ENCODE measurements at places on chromosomes 2 and 18. TPM values are rescaled to one million over a fixed set of nuclear protein-coding genes. Genes with fewer than 3 reads are reported as not detected.

ADD2 gene
- not detected for total RNA-seq

ALLC gene
- not detected for total RNA-seq

FOXD4L1 gene
- total RNA-seq = not detected

COLEC11 gene
- 2.1 TPM for total RNA-seq

XDH gene
- not detected for total RNA-seq

UGT1A3 gene
- not detected for total RNA-seq

EML6 gene
- total RNA-seq = 0.20 TPM

KCNG2 gene
- total RNA-seq = 3.8 TPM

DNA sequence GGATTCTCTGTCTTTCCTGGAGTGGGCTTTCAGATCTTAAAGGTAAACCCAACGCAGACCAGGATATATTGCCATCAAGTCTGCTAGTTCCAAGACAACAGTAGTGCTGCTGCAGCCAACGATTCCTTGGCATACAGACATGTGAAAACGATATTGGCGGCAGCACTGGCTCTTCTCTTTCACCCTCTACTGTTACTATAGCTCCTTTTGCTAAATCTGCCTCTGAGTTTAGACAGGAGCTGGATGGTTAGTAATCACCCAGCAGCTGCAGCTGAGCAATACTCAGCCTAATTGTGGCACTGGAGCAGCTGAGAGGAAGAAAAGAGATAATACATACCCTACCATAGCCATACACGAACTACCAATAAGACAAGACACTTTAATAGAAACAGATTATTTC is 4.0 kb downstream of the YES1 start:
- no peak for DNase-seq

GRCh38 chr2:186098821-186099220 is 360.2 kb downstream of the FSIP2 start:
- DNase-seq = peak; percentile 20

DNA sequence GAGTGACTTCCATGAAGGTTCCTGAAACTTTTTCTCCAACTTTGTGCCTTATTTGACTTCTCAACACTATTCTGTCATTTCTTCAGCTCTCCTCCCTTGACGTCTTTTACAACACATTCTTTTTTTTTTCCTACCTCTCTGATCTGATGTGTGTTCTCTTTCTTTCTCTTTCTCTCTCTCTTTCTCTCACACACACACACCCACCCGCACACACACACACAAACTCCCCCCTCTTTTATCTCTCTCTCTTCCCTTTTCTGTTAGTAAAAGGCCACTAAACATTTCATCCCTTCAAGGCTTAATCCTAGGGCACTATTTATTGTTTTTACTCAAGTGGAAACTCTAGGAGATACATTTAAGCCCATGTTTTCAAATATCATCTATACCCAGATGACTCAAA is 107.8 kb upstream of the CNTNAP5 start:
- no peak for DNase-seq

DNA sequence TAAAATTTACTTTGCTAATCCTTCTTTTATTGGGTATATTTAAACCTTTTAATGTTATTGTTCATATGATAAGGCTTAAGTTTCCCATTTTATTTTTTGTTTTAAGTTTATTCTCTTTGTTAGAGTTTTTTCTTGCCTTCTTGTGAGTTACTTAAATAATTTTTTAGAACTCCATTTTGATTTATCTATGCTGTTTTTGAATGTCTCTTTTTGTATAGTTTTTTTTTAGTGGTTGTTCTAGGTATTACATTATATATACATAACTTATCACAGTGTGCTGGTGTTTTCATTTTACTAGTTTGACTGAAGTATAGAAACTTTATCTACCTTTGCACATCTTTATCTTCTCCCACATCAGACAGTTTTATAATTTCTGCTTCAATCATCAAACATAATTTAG is 49.4 kb upstream of the TGFA start:
- no peak for DNase-seq

DNA sequence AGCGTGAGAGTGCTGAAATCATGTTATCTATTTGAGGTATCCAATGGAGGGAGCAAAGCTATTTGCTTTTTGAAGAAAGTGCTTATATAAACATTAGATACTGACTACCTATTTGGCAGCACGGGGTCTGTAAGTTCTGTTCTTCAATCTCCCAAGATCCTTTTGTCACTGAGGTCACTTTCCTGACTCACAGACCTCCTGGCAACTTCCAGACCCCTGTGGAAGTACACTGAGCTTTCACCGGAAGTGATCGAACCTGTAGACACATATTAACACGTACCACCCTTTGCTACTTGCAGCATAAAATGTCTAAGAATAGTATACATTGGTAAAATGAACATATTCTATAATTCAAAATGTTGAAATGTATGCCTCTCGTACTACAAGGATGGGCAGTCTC is 452.6 kb upstream of the ST6GAL2 start:
- no peak for DNase-seq

DNA sequence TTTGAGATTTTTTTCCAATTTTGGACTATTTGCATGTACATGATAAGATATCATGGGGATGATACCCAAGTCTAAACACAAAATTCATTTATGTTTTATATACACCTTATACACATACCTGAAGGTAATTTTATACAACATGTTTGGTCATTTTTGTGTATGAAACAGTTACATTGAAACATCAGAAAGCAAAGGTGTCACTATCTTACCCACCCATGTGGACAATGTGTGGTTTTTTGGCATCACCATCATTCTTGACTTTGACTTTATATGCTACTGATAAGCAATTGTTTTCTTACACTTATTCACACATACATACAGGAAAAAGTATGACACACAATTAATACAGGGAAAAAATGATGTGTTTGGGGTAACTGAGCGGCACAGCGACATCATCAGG is 51.0 kb upstream of the ACVR1 start:
- no peak for DNase-seq

DNA sequence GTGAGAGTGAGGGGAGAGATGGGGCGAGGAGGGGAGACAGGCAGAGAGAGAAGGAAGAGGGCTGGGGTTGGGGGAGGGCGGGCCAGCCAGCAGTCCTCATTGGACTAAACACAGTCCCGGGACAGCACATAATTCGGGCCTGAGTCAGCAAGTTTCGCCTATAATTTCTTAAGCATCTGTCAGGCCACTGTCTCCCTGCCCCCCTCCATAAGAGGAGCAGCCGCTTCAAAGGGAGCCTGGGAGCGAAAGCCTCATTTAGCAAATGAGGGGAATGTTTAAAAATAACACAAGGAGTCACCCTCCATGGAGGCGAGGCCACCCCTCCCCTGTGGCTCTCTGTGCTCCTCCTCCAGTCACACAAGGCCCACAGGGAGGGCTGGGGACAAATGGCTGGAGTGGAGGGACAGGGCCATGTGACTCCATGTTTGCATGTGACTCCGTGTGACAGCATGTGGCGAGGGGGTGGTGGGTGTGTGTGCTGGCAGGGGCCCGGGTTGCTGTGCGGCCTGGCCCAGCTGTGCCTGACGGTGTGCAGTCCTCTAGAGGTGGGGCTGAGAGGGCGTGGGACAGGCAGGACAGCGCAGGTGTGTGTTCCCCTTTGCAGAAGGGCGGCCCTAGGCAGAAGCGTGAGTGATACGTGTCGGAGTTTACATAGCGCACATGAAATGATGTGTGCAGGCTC is 162.4 kb downstream of the CELF4 start:
- DNase-seq = no peak

GRCh38 chr2:10903861-10904210 is 7.9 kb upstream of the KCNF1 start:
- no peak for DNase-seq

- no peak for DNase-seq
Observed at GRCh38 chr2:65813631-65814173, 381.3 kb upstream of the SPRED2 start.

DNA sequence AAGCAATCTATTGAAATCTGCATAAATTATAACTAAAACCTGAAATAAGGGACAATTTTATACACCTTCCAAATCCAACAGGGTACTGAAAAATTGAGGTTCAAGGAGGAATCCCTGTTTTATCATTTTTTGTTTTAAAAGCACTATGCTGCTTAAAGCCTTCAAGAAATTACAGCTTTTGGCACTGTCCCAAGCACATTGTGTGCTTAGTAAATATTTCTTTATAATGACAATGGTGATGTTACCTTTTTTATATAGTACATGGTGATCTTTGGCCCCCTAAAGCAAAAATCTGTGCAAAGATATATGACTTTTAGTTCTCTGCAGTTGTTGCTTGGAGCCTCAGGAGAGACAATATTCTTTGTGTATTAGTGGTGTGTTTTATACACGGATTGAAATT is 71.6 kb upstream of the EFEMP1 start:
- DNase-seq = no peak

DNA sequence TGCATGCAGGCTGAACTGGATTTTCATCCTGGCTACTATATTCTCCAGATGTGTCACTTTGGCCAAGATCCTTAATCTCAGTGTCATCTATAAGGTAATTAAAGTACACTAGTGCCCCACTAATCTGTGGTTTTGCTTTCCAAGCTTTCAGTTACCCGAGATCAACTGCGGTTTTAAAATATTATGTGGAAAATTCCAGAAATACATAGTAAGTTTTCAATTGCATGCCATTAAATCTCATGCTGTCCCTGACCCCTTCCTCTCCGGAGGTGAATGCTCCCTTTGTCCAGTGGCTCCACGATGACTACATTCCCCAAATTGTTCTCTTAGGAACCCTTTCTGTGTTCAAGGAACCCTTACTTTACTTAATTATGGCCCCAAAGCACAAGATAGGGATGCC is 5.3 kb upstream of the TYMS start:
- DNase-seq = no peak

DNA sequence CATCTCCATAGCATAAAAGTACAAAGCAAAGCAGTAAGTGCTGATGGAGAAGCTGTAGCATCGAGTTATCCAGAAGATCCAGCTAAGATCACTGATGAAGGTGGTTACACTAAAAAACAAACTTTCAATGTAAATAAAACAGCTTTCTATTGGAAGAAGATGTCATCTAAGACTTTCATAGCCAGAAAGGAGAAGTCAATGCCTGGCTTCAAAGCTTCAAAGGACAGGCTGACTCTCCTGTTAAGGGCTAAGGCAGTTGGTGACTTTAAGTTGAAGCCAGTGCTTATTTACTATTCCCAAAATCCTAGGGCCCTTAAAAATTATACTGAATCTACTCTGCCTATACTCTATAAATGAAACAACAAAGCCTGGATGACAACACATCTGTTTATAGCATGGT is 44.0 kb downstream of the METTL8 start:
- DNase-seq = no peak

- no peak for DNase-seq
Observed at GRCh38 chr18:24395049-24395795, 2.4 kb downstream of the OSBPL1A start.

DNA sequence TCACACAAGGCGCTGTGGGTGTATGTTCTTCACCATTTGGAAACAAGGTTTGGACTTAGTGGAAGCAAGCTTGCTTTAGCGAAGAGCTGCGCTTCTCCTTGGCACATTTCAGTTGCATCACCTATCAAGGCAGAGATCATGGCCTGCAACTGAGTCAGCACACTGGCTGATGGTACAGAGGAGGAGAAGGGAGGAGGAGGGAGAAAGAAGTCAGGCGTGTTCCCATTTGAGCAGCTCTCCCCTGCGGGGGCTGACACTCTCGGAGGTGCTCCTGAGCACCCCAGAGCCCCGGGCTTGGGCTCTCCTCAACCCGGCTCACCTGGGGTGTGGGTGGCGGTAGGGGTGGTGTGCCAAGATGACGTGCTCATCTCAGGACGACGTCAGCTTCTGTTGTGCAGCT is 6.0 kb upstream of the SERPINB5 start:
- DNase-seq = no peak

DNA sequence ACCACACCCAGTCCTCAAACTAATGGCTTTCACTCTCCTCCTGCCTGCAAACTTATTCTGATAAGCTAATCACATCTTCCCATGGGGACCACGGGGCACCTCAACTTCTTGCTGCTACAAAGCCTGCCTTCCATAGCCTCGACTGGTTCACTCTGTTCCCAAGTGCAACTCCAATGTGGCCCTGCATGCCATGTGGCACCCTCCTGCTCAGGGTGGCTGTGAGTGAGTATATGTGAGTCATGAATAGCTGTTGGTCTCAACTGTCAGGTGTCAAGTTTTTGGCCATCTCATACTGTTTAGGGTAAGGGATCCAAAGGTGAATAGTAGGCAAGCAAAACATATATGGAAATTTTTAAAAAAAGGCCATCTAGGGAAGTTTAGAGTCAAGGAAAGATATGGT is 276.1 kb upstream of the DCC start:
- no peak for DNase-seq

- no peak for DNase-seq
Observed at GRCh38 chr18:74488864-74489263, 7.3 kb upstream of the CNDP2 start.

DNA sequence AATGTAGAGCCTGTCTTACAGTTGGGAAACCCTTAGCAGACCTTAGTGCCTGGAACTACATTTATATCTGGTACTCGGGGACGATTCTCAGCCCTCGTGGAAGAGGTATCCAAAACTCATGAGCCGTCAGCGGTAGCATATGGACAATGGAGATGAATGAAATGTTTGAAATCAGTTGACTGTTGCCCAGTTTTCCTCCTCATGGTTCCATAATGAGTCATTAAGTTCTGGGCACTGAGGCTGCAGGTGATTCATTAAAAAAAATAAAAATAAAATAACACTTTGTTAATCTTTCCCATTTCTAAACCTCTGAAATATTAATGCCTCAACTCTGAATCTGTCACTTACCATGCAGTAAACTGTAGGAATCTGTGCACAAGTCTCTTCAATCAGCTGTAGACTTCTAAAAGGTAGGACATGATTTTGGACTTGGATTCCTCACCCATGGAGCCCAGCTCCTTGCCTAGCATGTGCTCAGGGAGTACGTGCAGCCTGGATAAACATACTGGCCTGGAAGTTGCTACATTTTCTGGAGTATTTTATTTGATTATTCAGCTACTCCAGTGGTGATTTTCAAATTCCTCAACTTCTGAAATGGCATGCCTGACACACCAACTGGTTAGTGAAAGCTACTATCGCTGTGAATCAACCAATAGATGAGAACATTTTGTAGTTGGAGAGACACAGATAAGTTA is 979.2 kb downstream of the CNTNAP5 start:
- DNase-seq = no peak

DNA sequence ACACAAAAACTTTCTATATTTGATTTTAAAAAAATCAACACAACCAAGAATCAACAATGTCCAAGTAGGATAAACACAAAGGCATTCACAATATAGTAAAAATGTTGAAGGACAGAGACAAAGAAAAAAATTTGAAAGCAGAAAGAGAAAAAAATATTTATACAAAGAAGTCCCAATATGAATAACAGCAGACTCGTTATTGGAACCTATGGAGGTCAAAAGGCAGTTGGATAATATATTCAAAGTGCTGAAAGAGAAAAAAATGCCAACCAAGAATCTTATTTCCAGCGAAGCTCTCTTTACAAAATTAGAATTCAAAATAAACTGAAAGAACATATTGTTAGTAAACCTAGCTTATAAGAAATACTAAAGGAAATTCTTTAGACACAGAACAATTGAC is 859.5 kb downstream of the LRP1B start:
- DNase-seq = no peak

DNA sequence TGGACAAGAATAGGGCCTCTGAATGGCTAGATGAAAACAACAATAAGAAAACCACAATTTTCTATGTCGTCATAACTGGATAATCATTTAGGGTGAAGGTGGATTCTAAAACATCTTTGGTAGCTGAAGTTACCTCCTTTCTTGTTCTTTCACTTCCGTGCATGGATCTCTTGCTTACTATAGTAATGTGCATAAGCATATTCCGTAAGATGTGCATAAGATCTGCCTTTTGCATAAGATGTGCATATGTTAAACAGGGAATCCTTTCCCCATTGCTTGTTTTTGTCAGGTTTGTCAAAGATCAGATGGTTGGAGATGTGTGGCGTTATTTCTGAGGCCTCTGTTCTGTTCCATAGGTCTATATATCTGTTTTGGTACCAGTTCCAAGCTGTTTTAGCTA is 353.6 kb downstream of the MTX2 start:
- DNase-seq = no peak
